Stimulated activated CD4-positive, alpha-beta T cell treated with anti-CD3 and anti-CD28 coated beads, Interleukin-1b, Interleukin-23, amount 100 ng/mL, for 4 hours (primary cell): ENCODE measurements at places on chromosomes 7 and 10.

- no peak for DNase-seq
Measured at GRCh38 chr7:33108554-33109004, 625 bp downstream of the RP9 start.

DNA sequence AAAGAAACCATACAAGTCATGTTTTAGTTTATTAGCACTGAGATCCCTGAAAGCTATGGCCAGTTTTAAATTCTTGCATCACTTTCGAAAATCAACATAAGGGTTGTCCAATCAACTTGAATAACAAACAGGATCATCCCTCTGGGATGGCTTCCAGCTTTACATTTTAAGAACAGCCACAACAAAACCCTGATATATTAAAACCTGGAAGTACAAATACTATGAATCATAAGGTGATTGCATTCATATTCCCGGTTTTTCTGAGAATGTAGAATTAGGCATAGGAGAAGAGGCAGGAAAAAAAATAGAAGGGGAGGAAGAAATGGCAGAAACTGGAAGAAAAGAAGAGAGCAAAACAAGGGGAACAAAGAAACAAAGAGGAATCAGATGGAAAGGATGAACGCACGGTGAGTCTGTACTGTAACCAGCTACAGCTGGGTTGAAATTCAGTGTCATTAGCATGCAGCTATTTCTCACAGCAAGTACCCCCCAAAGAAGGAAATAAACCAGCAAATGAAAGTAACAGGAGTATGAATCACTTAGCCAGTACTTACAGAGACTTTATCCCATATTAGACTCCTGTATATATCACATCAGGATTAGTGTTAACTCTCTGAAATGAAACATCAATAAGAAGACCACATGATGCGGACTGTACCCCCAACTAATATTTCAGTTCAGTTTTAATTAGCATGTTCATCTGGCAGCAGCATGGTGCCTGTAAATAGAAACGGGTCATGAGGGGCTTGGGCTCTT lies 301.3 kb downstream of the RNLS start:
- no peak for DNase-seq

- DNase-seq = no peak
Measured at GRCh38 chr7:43307522-43307921, 195.1 kb downstream of the HECW1 start.

- no peak for DNase-seq
Measured at GRCh38 chr10:29636178-29636577, 1.4 kb upstream of the SVIL start.

DNA sequence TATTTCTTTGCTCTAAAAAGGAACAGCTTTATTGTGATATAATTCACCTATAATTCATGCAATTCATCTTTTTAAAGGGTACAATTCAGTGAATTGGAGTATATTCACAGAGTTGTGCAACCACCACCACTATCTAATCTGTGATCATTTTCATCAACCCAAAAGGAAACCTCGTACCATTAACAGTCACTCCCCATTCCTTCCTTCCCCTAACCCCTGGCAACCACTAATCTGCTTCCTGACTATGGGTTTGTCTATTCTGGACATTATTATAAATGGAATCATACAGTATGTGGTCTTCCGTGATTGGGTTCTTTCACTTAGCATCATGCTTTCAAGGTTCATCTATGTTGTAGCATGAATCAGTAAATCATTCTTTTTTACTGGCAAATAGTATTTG lies 52.3 kb downstream of the MKI67 start:
- no peak for DNase-seq

- no peak for DNase-seq
Measured at GRCh38 chr10:76429368-76430060, 998.1 kb downstream of the LRMDA start.

- no peak for DNase-seq
Measured at GRCh38 chr10:98589691-98590090, 143.0 kb upstream of the HPS1 start.
